ENCODE measurements at places on chromosomes 12 and 14.

DNA sequence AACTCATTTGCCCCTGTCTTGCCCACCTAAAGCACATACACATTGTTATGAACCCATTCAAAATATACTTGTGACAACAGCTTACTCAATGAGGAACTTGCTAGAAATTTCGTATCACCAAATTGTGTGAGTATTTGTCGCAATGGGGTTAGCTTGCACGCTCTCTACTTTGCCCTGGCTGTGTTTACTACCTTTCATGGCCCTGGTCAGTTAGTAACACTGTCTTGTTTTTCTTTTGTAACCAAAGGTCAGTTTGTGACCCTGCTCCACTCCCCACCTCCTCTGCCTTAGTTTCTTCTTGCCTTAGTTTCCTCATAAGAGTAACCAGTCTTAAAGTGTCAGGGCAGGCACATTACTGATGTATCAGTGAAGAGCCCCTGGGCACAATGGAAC lies 205.8 kb upstream of the EEA1 start:
- DNase-seq: no peak

GRCh38 chr12:92400006-92400405 lies 254.4 kb upstream of the BTG1 start:
- no peak for DNase-seq

DNA sequence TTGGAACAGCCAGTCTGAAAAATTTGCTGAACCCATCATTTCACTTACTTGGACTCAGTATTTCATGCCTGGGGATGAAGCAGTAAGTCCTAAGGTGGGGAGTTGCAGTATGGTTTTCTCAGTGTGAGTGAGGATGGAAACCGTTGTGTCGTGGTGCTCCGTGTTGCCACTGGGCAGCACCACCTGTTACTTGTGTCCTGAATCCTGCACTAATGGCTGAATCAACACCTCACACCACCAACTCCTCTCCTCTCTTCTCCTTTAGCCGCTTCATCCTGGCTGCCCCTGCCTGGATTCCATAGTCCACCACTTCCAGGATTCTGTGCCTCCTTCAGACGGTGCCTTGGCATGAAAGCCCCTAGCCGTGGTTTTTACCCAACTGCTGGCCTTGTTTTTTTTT lies 3.0 kb upstream of the EP400 start:
- no peak for DNase-seq

DNA sequence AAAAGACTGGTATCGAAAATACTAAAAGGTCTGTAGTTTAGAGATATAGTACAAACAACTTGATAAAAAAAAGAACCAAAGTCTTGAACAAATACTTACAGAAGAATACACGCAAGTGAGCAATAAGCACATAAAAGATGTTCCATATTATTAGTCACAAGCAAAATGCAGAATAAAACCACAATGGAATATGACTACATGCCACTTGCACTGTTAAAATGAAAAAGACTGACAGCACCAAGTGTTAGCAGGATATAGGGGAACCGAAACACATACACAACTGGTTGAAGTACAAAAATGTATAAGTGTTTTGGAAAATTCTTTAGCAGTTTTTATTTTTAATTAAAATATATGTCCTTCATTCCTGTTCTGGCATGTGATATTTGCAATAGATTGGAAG lies 3.6 kb downstream of the CLEC2A start:
- DNase-seq: no peak

DNA sequence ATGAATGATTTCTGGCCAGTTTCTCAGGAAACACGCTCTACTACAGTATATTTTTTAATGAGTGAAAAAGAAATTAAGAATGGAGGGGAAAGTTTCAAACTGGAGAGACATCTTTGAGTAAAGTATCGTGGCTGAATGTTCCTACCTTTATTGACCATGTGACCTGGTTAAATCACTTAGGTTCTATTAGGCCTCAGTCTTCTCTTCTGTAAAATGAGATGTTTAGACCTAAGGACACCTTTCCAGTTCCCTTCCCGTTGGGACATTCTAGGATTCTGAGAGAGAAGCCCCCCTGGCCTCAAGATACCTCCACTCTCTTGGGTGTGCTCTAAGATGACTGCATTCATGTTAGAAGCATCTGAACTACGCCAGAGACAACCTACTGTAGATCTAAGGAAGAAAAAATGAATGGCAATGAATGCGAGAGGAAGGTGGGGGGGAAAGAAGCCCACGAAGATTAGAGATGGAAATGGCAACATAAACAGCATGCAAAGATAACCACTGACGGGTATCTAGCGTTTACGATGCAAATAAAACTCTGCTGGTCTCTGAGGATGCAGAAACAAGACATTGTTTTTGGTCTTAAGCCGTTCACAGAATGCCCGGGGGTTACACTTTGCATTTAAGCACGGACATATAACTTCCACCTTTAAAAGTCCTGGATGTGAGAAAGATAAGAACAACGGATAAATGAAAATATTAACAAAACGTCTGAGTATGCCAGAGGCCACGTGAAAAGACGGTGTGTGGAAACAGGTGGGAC lies 599 bp upstream of the CPSF6 start:
- DNase-seq: no peak

DNA sequence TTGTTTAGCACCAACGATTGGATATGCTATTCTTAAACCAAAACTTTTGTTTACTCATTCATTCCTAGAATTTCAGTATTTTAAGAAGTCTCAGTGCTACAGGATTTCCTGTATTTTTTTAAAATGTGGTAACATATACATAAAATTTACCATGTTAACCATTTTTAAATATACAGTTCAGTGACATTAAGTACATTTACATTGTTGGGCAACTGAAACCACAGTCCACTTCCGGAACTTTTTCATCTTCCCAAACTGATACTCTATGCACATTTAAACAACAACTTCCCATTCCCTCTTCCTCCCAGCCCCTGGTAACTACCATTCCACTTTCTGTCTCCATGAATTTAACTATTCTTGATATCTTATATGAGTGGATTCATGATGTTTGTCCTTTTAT lies 30.3 kb downstream of the PDE3A start:
- DNase-seq: no peak

GRCh38 chr12:47841910-47842309 lies 22.2 kb upstream of the HDAC7 start:
- no peak for DNase-seq

GRCh38 chr14:63766611-63767010 lies 38.7 kb upstream of the SGPP1 start:
- no peak for DNase-seq
